ENCODE measurements at places on chromosomes 4 and X. TPM values are rescaled to one million over a fixed set of nuclear protein-coding genes. Genes with fewer than 3 reads are reported as not detected.

POLA1 gene
- 9.8 TPM for total RNA-seq

NSG1 gene
- total RNA-seq: 8.6 TPM

DNA sequence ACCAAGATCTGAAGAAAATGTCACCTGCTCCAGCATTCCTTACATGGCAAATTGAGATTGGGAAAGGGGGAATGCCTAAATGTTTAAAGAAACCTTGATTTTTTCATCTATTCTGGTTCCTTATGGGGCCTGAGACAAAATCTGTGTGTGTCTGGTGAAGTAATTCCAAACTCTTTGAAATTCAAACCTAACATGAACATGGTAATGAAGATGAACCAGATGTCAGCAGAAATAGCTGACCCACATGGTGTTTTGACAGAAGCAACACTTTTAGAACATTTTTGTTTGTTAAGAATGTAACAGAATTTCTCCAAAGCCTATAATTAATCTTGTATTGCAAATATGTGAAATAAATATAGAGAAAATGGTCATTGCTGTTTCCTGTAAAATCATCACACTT lies 133.0 kb downstream of the PARM1 start:
- no peak for DNase-seq
- H3K27ac ChIP-seq: no peak overlapping the region
- no peak overlapping the region for H3K4me3 ChIP-seq
- no peaks in the 10 kb centered on the region for H3K4me1 ChIP-seq
- peaks cover 8% of the 10 kb centered on the region for H3K27me3 ChIP-seq

GRCh38 chr4:182883351-182883750 lies 33.8 kb downstream of the DCTD start:
- H3K36me3 ChIP-seq: peaks cover 53% of the 10 kb centered on the region
- DNase-seq: no peak
- no peak overlapping the region for H3K4me3 ChIP-seq
- no peaks in the 10 kb centered on the region for H3K4me1 ChIP-seq
- no peaks in the 10 kb centered on the region for H3K27me3 ChIP-seq

GRCh38 chr4:120809518-120809917 lies 113.0 kb downstream of the PRDM5 start:
- peaks cover 5% of the 10 kb centered on the region for H3K4me1 ChIP-seq
- H3K36me3 ChIP-seq: peaks cover 6% of the 10 kb centered on the region
- H3K27me3 ChIP-seq: no peaks in the 10 kb centered on the region
- no peak for DNase-seq
- no peak overlapping the region for H3K27ac ChIP-seq

DNA sequence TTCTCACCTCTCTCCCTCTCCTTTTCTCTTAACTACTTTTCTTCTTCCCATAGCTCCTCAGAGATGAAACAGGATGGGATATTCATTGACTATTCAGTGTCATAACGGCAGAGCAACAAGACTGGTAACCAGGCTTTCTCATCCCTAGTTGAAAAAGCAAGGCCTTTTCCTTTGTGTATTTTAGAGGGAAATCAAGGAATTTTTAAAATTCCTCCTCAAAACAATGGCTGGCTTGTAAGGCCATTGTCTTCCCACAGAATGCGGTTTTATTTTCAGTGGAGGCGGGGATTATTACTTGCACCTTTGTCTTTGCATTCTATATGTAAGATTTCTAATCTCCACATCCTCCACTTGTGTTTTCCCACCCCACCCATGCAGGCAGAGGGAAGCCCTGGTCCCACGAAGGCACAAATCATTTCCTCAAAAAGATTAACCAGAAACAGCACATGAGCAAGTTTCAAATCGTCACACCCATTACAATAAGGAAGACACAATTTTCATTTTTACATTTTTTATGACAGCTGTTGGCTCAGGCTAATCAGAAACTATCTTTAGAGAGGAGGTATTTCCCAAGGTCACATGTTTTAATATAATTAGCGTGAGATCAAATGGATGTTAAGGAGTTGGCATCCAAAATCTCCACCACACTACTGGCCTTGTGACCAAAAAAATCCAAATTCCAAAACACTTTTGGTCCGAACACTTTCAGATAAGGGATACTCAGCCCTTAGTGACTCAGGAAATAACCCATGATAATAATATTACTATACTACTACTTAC lies 53.0 kb upstream of the KDR start:
- peaks cover 23% of the 10 kb centered on the region for H3K4me1 ChIP-seq
- no peaks in the 10 kb centered on the region for H3K27me3 ChIP-seq
- no peaks in the 10 kb centered on the region for H3K36me3 ChIP-seq
- DNase-seq: no peak
- H3K4me3 ChIP-seq: no peak overlapping the region

CFP gene
- 0.71 TPM for total RNA-seq

Data from MCF 10A (cell line).